ENCODE measurements at places on chromosomes 6 and 20. TPM values are rescaled to one million over a fixed set of nuclear protein-coding genes. Genes with fewer than 3 reads are reported as not detected.

DNA sequence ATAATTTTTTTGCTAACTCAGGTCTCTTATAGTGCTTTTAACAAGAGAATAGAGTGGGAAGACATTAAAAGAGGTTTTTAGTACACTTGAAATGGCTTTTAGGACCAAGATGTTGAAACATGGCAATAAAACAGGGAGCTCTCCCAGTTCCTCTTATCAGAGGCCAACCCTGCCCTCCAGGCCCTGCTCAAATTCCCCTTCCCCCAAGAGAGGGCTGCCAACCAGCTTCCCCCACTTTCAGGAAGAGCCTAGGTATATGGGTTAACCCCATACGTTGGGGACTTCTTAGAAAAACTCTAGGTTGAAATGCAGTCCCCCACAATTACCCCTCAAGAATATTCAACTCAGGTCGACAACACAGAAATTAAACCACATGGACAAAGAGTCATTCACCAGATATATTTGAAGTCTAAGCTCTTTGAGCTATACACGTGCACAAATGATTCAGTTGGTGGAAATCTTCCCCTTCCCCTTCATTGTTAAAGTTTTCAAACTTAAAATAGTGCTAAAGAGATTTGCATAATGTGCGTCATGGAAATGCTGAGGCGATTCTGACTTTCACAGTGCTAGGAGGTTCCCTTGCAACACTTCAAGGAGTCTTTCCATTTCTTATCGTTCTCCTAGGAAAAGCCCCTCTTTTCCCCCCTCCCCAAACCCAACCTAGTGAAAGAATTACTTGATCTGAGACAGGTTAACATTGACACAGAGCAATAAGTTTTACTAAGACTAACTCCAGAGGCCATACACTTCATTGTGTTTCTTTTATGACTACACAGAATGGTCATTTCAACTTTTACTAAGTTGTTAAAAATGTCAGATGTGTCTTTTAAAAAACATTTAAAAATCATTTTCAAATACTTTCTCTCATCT, 49.8 kb upstream of the ENPP5 start:
- DNase-seq: no peak

Gene NKAIN2
- polyA plus RNA-seq: 20.8 TPM

Gene STX16
- 49.6 TPM for polyA plus RNA-seq

Gene DYNLT2
- polyA plus RNA-seq: 9.7 TPM

- DNase-seq: no peak
These were observed 52.4 kb downstream of the TNFAIP3 start for GRCh38 chr6:137919502-137919823.

GRCh38 chr6:78502386-78502887, 364.9 kb upstream of the IRAK1BP1 start:
- no peak for DNase-seq

- DNase-seq: no peak
These were observed 87.7 kb downstream of the PLCG1 start for GRCh38 chr20:41225091-41225490.

DNA sequence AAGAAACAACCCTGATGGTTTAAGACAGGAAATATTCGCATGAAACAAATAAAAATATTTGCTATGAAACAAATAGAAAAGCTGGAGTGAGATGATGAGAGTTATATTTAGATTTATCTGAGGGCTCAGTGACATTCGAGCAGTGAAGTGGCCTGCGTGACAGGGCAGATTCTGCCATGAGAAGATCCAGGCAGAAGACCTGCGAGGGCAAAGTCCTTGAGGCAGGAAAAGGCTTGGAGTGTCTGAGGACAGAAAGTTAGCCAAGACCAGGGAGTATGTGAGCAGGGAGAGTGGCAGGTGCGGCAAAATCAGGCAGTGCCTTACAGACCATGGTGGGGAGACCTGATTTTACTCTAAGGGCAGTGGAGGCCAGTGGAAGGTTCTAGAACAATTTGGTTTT, 66.9 kb upstream of the RIN2 start:
- DNase-seq: no peak

GRCh38 chr20:53914091-53914780, 156.2 kb downstream of the BCAS1 start:
- no peak for DNase-seq

Measured in renal pelvis (tissue), 12 donors.